ENCODE measurements at places on chromosomes 7 and 10. TPM values are rescaled to one million over a fixed set of nuclear protein-coding genes. Genes with fewer than 3 reads are reported as not detected.

The DPCD gene
- 46.2 TPM for total RNA-seq

The NPTX2 gene
- total RNA-seq: not detected

The GNGT1 gene
- total RNA-seq: not detected

The TDRD1 gene
- 0.28 TPM for total RNA-seq

The ELFN1 gene
- 0.07 TPM for total RNA-seq

The AMPH gene
- not detected for total RNA-seq

The INA gene
- 3.7 TPM for total RNA-seq

The SNX10 gene
- 1.6 TPM for total RNA-seq

The INTS1 gene
- total RNA-seq: 85.8 TPM

The CH25H gene
- not detected for total RNA-seq

The WIPF3 gene
- total RNA-seq: 0.14 TPM
